ENCODE measurements at places on chromosomes 5 and 9. TPM values are rescaled to one million over a fixed set of nuclear protein-coding genes. Genes with fewer than 3 reads are reported as not detected.

DNA sequence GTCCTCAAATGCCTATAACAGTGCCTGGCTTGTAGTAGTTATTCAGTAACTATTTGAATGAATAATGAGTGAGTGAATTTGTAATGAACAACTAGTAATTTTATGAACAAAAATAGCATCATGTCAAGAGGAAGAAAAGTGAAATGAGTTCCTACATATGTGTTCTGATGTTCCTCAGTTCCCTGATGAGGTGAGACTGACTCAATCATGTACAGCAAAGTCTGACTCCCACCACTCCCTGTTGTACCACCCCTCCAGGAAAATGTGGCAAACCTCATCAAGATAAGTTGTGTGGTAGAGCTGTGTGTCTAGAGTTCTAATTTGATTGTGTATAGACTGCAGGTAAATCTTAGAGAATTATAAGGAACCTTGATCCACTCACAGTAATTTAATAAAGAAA lies 201.6 kb downstream of the GOLPH3 start:
- DNase-seq = no peak

The MEGF10 gene
- total RNA-seq = not detected

DNA sequence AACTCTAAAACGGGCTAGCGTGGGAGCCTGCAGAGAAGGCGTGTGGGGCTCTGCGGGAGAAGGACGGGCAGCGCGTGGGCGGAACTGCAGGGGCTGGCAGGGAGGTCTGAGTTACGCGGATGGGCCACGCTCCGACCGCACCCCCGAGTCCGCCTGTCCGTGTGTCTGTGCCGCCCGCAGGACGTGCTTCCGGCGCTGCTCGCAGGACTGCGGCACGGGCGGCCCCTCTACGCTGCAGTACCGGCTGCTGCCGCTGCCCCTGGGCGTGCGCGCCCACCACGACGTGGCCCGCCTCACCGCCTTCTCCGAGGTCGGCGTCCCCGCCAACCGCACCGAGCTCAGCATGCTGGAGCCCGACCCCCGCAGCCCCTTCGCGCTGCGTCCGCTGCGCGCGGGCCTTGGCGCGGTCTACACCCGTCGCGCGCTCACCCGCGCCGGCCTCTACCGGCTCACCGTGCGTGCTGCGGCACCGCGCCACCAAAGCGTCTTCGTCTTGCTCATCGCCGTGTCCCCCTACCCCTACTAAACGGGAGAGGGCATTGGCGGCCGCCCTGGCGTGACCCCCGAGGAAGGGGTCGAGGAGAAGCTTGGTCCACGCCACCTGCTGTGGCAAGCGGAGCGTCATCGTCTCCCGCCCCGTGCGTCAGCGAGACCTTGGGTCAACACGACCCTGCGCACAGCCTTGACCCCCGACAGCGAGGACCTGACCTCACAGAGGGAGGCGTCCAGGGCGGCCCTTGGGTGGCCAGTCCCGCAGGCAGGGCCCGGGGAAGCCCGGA lies 11.4 kb upstream of the ASS1 start:
- DNase-seq = peak; percentile 17

DNA sequence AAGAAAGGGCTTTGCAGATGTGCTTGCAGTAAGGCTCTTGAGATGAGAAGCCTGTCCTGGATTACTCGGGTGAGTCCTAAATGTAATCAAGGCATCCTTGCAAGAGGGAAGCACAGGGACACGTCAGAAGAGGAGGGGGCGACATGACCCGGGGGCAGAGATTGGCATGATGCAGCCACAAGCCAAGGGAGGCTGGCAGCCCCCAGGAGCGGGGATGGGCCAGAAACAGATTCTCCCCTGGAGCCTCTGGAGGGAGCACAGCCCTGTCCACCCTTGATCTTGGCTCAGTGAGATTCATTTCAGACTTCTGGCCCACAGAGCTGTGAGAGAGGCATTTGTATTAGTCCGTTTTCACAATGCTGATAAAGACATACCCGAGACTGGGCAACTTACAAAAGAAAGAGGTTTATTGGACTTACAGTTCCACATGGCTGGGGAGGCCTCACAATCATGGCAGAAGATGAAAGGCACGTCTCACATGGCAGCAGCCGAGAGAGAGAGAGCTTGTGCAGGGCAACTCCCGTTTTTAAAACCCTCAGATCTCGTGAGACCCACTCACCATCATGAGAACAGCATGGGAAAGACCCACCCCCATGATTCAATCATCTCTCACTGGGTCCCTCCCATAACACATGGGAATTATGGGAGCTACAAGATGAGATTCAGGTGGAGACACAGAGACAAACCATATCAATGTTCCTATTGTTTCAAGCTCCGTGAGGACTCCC lies 76.1 kb downstream of the ADAMTS2 start:
- DNase-seq = no peak

- DNase-seq = no peak
Observed at GRCh38 chr5:8329773-8330172, 460.8 kb downstream of the MTRR start.

GRCh38 chr9:72119853-72120252 lies 29.4 kb upstream of the GDA start:
- no peak for DNase-seq

The UGT3A2 gene
- not detected for total RNA-seq

GRCh38 chr9:27387722-27388121 lies 90.8 kb upstream of the EQTN start:
- no peak for DNase-seq

The INSL4 gene
- not detected for total RNA-seq

DNA sequence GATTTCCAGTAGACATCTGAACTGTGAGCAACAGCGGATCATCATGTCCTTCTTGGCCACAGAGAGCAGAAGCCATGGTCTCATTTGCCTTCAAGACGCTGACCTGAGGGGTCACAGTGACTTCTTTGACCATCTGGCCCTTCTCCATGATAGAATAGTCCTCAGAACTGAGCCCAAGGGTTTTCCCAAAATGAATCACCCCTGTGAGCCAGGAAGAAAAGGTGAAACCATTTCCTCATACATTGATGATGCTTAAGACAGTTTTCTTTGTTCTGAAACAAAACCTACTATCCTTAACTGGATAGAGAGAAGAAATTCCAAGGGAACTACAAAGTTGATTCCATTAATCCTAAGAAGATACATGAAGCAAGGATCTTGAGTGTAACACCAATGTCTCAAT lies 503.9 kb downstream of the CTNND2 start:
- no peak for DNase-seq

Data from activated T-helper 2 cell treated with anti-CD3 and anti-CD28 coated beads, Interferon-gamma antibody, Interleukin-2, Interleukin-4, amounts not matched to agents 10 μg/mL and 5 μg/mL and 100 μg/mL, durations not matched to agents 14 hours and 24 hours and 36 hours (primary cell).